ENCODE measurements at places on chromosomes 16 and 17.

DNA sequence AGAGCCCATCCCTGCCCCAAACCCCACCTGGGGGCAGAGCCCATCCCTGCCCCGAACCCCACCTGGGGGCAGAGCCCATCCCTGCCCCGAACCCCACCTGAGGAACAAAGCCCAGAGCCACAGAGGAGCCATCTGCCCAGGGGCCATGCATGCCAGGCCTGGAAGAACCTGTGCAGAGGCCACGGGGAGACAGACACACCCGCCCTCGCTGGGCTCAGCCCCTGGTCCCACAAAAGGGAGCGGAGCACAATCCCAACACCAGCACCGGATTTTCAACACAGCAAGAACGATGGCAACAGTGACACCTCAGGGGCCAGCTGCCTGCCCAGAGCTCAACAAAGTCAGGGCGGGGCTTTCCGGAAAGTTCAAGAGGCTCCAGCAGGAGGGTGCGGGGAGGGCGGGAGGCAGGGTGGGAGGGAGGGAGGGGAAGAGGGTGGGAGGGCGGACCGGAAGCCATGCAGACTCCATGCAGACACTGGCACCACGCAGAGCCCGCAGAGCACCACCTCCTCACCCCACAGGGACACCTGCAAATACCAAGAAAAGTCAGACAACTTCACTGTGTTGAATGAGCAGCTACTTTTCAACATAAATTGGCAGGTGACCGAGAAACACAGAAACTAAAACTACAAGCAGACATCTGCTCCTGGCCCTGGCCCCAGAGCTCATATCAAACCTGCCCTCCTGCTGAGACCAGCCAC is 27.9 kb upstream of the C16orf95 start:
- DNase-seq, result no peak

DNA sequence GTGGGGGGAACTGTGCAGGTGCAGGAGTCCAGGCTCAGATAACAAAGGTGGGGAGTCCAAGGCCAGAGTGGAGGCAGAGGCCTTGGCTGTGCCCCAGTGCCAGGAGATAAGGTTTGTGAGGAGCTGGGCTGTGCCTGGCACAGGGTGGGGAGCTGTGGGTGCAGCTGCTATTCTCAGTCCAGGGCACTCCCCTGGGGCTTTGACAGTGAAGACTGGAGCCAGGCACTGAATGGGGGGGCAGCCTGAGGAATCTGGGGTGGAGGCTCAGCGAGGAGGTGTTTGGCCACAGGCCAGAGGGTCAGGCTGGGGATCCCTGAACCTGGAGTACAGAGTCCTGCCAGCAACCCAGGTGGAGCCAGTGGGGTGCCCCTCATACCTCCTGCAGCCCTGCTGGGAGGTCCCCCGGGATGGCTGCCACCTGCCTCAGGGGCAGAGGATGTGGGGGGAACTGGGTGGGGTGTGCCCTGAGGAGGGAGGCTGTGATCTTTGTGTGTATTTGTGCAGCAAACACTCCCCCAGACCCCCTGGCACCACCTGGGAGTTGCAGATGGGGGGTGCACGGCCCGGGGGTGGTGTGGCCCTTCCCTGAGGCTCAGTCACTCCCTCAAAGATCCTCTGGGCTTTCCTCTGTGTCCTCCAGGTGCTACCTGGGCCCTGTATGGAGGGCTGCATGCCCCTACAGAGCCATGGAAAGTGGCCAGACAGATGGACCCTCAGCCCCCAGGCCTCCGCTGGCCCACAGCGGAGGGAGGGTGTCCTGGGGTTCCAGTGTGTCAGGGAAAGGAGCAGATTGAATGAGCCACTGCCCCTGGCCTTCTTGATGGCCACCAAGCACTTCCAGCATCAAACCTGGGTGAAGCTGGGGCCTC is 44.5 kb upstream of the SMPD3 start:
- no peak for DNase-seq

DNA sequence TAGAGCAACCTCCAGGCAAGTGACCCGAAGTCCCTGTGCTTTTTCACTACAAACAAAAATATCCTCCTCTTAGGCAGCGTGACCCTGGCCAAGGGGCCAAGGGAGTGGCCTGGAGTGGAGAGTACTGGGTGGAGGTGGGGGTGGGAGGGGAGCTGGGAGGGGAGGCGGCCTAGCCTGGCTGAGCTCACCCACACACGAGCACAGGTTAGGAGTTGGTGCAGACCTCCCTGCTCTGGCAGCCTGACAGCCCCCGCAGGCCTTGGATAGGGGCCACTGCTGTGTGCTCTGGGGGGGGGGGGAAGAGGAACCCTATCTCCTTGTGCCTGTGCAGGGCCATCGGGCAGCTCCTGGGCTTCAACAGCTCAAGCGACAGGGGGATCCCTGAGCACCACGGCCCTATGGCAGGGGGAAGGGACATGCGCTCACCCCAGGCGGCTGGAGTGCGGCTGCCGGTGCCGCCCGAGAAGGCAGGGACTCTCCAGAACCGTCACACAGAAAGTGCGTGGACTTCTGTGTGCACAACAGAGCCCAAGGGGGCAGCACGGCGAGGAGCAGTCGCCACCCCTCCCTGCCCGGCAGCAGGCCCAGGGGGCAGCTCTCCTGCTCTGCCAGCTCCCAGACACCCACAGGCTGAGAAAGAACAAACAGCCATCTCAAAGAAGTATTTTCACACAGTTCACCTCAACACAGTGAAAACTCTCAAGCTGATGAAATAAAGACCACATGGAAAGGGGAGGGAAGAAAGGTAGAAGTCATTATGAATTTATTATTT is 13.3 kb downstream of the SLC16A3 start:
- peak; percentile 50 for DNase-seq

GRCh38 chr16:56530872-56531271 is 11.0 kb upstream of the BBS2 start:
- DNase-seq, result no peak

- no peak for DNase-seq
Observed at GRCh38 chr17:58172369-58173071, 5.7 kb downstream of the OR4D2 start.

All from fibroblast of gingiva (primary cell).